Uterus (tissue), 4 donors: ENCODE measurements at places on chromosomes 12 and 14. TPM values are rescaled to one million over a fixed set of nuclear protein-coding genes. Genes with fewer than 3 reads are reported as not detected.

Gene MAX
- 153 TPM for total RNA-seq

DNA sequence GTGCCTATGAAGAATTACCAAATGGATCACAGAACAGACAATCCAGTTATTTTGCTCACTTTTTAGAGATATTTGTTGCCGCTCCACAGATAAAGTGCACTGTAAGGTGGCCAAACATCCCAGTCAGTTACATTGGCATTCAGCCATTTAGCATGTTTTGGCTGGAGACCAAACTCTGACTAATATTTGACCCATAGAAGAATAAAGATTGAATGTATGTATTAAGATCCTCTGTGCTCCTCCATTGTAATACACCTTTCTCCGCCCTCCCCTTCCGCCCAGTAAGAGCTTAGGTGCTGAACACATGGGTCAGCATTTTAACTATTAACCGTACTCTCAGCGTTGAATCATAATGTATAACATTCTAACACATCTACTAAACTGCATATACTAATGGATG, 163.4 kb downstream of the ANO6 start:
- DNase-seq, result no peak

- DNase-seq, result no peak
Measured at GRCh38 chr12:55043542-55043941, 23.8 kb downstream of the NEUROD4 start.

- DNase-seq, result no peak
Measured at GRCh38 chr12:107657621-107658020, 28.0 kb upstream of the PWP1 start.

GRCh38 chr12:31214626-31215517, 111.1 kb downstream of the SINHCAF start:
- DNase-seq, result no peak

DNA sequence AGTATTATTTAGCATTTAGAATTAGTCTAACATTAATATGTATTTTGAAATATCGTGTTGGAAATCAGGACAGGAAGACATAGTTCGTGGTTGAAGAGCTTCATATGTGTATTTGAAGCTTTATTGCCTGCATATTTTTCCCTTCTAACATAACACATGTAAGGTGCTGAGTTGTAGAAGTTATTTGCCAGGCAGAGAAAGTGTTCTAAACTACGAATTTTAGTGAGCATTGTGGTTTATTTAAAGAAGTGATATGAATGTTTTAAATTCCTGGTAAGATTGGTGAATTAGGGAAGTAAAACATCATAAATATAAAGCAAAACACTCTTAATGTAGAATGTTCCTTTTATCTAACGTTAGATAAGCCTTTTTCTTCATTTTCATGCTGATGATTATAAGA, 2.5 kb downstream of the RASSF3 start:
- DNase-seq, result no peak

DNA sequence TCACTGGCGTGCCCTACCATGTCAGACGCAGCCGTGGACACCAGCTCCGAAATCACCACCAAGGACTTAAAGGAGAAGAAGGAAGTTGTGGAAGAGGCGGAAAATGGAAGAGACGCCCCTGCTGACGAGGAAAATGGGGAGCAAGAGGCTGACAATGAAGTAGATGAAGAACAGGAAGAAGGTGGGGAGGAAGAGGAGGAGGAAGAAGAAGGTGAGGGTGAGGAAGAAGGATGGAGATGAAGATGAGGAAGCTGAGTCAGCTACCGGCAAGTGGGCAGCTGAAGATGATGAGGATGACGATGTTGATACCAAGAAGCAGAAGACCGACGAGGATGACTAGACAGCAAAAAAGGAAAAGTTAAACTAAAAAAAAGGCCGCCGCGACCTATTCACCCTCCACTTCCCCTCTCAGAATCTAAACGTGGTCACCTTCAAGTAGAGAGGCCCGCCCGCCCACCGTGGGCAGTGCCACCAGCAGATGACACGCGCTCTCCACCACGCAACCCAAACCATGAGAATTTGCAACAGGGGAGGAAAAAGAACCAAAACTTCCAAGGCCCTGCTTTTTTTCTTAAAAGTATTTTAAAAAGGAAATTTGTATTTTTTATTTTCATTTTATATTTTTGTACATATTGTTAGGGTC, 13.2 kb downstream of the TRIP11 start:
- DNase-seq, result no peak

GRCh38 chr14:58697266-58697929, 59.6 kb downstream of the DACT1 start:
- DNase-seq, result no peak

- no peak for DNase-seq
Measured at GRCh38 chr14:61254808-61255526, 26.2 kb downstream of the TMEM30B start.

Gene ACYP1
- 11.8 TPM for total RNA-seq

Gene TPPP2
- not detected for total RNA-seq

Gene GYS2
- not detected for total RNA-seq

GRCh38 chr12:80700327-80700726, 7.1 kb upstream of the MYF6 start:
- DNase-seq, result no peak

GRCh38 chr12:10632226-10632625, 18.8 kb upstream of the MAGOHB start:
- no peak for DNase-seq

GRCh38 chr12:8065991-8066594, at the start of gene C3AR1:
C3AR1 (minus strand) TSS chr12:8066359; CDS start chr12:8060185, 6,174 bp downstream.
- no peak for DNase-seq

Gene C3AR1
- 4.2 TPM for total RNA-seq

GRCh38 chr12:63313139-63313538, 162.1 kb upstream of the AVPR1A start:
- no peak for DNase-seq

Gene ZNF410
- 56.7 TPM for total RNA-seq

Gene LRP6
- total RNA-seq, result 34.4 TPM

Gene RAD51B
- 100.0 TPM for total RNA-seq

Gene GPR65
- total RNA-seq, result 0.76 TPM

Gene CCND2
- 128 TPM for total RNA-seq

DNA sequence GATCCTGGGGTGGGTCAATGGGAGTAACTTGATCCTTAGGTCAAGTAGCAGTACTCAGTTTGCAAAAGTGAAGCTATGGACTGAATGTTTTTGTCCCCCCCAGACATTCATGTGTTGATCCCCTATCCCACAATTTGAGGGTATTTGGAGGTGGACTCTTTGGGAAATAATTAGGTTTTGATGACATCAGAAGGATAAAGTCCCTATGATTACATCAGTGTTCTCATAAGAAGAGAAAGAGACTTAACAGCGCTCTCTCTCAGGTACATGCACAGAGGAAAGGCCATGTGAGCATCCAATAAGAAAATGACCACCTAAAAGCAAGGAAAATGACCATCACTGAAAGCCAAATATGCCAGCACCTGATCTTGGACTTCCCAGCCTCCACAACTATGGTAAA, 550.8 kb downstream of the FOXG1 start:
- DNase-seq, result no peak

DNA sequence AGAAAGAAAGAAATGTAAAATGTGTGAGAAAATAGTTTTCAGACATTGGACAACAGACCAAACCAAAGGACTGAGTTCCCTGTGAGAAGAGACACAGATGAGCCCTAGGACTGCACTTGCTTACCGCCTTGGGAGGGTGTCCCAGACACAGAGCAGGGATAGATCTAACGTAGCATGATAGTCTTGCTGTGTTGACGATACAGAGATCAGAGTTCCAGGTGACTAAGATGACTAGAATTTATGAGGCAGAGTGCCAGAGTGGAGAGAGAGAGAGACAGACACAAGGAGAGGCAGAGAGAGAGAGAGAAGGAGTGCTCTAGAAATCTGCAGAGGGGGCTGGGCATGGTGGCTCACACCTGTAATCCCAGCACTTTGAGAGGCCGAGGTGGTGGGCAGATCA, 148.2 kb upstream of the LMNTD1 start:
- DNase-seq, result no peak

- peak; percentile 71 for DNase-seq
Measured at GRCh38 chr12:12803186-12803585, 10.0 kb upstream of the DDX47 start.

Gene NFE2
- total RNA-seq, result 1.2 TPM

DNA sequence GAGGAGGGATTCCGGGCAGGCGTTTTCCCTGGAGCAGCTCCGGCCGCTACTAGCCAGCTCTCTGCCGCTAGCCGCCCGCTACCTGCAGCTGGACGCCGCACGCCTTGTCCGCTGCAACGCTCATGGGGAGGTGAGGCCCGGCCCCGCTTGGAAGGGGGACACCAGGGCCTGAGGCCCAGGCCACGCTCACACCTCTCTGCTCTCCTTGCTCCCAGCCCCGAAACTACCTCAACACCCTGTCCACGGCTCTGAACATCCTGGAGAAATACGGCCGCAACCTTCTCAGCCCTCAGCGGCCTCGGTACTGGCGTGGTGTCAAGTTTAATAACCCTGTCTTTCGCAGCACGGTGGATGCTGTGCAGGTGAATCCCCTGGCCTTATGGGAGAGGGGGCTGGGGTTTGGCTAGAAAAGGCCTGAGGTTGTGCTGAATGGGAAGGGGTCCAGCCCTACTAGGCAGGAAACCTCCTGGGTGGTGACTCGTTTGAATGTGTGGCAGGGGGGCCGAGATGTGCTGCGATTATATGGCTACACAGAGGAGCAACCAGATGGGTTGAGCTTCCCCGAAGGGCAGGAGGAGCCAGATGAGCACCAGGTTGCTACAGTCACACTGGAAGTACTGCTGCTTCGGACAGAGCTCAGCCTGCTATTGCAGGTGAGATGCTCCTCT, 597 bp downstream of the RNF31 start:
- no peak for DNase-seq

- no peak for DNase-seq
Measured at GRCh38 chr14:80567905-80568536, 356.7 kb upstream of the DIO2 start.

Gene EML5
- 0.26 TPM for total RNA-seq

GRCh38 chr12:65666876-65667275, 157.4 kb upstream of the HMGA2 start:
- no peak for DNase-seq

DNA sequence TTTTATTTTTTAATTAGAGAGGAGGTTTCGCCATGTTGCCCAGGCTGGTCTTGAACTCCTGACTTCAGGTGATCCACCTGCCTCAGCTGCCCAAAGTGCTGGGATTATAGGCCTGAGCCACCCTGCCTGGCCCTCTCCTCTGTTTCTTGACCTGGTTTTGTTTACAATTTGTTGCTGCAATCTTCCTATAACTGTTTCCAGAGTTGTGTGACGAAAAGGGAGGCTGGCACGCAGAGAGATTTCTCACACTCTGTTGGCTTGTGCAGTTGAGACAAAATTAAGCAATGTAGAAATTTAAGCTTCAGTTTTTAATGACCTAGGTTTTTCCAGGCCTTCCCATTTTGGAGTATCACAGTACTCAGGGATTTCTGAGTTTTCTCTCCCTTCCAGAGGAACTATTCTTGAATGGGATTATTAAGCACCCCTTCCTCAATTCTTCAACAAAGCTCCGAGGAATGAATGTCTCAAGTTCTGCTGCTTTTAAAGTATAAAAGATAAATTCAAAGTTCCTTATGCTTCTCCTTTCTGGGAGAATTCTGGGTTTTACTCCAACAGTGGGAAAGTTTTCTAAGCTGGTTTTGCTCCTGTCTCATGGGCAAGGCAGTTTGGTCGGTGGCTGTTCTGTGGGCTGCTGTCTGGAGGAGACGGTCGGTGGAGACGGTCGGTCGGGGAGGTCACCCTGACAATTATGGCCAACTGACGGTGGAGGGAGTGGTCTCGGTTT, 20.4 kb upstream of the FOS start:
- DNase-seq, result peak; percentile 81

- DNase-seq, result no peak
Measured at GRCh38 chr12:10196210-10196609, 16.5 kb upstream of the GABARAPL1 start.

Gene FGD4
- 34.6 TPM for total RNA-seq

Gene MSI1
- total RNA-seq, result 12.0 TPM

DNA sequence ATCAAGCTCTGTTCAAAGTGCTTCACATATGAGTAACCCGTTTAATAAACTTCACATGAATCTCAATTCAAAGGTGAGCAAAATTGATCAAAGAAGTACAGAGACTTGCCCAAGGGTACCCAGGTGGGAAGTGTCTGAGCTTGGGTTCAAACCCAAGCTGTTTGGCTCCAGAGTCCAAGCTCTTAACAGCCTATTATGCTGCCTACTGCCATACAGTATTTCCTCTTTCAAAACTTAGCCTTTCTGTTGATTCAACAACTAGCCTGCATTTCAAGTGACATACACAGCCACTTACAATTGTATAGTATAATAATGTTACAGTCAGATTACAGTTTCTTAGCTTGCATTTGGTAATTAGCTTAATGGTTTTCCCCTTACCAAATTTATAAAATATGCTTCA, 29.7 kb downstream of the FRMD6 start:
- no peak for DNase-seq

Gene IL31
- not detected for total RNA-seq

- DNase-seq, result no peak
Measured at GRCh38 chr12:66140731-66141130, 10.2 kb upstream of the LLPH start.

Gene ETFBKMT
- total RNA-seq, result 3.3 TPM

DNA sequence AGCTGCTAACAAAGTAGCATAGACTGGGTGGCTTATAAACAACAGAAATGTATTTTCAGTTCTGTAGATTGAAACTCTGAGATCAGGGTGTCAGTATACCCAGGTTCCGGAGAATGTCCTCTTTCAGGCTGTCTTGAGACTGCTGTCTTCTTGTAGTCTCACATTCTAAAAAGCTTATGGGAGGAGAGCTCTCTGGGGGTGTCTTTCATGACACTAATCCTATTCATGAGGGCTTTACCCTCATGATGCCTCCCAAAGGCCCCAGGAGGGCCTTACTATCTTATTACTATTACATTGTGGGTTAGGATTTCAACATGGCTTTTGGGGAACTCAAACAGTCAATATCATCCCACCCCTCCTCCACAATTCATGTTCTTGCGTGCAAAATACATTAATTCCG, 94.3 kb downstream of the AEBP2 start:
- DNase-seq, result no peak

Gene GOLT1B
- total RNA-seq, result 39.4 TPM

- DNase-seq, result no peak
Measured at GRCh38 chr14:105275267-105275946, 25.4 kb downstream of the BRF1 start.

Gene LIN7A
- 21.2 TPM for total RNA-seq

Gene PYGL
- total RNA-seq, result 44.4 TPM

DNA sequence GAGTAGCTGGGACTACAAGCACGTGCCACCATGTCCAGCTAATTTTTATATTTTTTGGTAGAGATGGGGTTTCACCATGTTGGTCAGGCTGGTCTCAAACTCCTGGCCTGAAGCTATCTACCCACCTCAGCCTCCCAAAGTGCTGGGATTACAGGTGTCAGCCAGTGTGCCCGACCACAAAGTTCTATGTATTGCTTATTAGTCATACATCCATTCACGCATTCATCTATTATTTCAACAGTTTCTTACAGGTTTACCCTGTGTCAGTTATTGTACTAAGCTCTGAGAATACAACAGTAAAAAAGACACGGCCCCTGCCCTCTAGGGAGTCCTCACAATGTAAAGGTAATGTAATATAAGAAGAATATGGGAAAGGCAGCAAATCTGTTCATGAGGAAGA, 188.9 kb upstream of the BTG1 start:
- no peak for DNase-seq
